ENCODE measurements at places on chromosomes 6 and 20.
A peak's percentile ranks its signal among the peaks of the same experiment; 100 is the strongest.

- no peak for DNase-seq
These were observed 105.1 kb downstream of the IRF4 start for GRCh38 chr6:496649-497048.

- no peak for DNase-seq
These were observed 26.5 kb upstream of the ZBTB22 start for GRCh38 chr6:33343953-33344611.

- no peak for DNase-seq
These were observed 12.8 kb downstream of the KCTD20 start for GRCh38 chr6:36455486-36456027.

- no peak for DNase-seq
These were observed 302.2 kb downstream of the QKI start for GRCh38 chr6:163716690-163717089.

DNA sequence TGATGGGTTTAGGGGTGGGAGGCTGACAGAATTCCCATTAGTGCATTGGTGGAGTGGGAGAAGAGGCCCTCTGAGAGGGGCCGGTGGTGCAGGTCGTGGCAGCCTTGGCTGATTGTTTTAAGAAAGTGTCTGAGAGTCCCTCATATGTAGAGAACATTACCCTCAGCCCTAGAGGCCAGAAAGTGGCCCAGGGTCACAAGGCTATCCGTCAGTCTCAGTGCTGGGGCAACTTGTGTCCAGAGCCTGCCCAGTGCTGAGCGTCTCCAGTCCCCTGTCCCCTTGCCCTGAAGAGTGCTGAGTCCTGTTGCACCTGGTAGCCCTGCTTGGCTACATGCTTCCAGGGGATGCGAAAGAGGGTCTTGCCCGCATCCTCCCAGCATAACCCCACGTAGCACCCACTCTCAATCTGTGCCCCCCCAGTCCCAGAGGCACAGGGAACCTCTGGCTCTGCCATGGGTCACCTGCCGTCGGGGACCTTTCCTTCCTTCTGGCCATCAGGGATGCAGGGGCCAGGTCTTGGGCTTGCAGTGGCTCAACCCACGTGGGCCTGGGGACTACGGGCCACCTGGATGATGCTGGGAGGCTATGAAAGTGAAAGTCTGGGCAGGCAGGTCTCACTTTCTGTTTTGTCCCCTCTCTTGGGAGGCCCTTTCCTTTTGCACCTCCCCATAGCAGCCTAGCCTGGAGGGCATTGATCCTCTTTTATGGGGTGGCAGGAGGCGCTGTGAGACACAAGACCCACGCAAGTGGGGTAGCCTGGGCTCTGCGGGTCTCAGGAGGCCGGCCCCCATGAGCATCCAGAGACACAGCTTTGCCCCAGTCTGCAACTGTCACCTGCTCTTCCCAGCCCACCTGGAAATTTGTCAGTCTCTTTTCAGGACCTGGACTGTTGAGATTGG is 12.2 kb downstream of the DUSP15 start:
- no peak for DNase-seq

DNA sequence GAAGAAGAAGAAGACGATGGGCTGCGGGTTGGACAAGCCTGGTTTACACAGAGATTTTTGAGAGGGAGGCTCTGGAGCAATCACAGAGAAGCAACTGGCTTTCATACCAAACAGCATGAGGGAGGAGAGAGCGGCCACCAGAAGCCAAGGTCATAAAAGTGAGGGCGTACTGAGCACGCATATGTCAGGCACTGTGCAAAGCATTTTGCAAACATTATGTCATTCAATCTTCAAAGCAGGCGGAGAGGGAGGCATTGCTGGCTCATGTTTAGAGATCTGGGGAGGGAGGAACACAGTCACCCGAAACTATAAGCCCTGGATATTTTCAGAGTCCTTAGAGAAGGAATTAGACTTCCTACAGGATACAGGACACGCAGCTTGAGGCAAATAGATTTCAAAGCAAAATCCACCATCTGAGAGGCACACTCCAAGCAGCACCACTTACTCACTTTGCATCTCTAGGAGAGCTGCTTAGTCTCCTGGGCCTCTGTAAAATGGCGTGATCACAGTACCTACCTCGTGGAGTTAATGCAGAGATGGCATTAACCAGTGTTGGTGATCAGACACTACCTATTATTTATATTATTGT is 24.6 kb downstream of the RAMACL start:
- no peak for DNase-seq

DNA sequence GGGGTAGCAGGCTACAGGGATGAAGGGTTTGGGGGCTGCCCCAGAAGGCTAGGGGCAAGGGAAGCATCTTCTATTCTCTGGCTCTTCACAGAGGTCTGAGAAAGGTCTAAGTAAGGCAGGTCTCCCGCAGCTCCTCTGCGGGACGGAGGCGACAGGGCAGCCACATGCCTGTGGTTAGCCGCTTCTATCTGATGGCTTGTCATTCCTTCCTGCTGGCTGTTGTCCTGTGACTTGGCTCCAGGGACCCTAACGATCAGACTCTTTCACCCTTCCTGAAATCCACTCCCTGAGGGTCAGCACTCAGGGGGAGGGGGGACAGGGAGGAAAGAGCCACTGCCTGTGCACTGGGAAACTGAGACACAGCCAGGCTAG is 673 bp downstream of the CST7 start:
- DNase-seq, result no peak

DNA sequence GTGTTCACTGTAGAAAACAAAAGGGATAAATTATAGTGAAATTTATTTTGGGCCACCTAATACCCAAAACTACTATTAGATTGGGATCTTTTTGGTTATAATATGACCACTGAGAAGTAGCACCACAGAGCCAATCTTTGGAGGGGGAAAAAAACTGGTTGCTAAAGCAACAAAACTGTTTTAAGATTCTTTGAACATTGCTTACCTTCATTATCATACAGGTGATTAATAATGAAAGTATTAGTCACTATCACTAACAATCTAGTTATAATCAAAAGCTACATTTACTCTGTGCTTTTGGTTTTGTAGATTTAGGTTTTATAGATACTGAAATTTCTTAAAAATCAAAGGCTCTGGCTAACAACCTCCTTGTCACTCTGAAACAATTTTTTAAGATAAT is 31.7 kb downstream of the STX7 start:
- no peak for DNase-seq

DNA sequence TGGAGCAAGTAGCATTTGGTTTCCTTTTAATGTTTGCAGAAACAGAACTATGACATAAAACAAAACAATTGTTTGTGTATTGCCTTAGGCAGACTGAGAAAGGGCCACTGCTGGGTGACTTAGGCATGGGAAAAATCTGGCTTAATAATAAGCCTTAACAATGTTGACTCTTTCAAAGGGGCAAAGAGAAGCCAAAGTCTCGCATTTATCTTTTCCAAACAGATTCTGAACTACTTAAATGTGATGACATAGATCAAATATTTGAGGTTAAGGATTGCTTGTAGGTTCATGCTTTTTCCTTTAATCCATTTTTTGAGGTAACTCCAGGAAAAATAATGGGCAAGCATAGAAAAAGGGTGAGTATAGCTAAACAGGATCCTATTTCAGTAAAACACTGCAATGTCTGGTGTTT is 39.6 kb downstream of the ADAT2 start:
- DNase-seq, result peak; percentile 70

DNA sequence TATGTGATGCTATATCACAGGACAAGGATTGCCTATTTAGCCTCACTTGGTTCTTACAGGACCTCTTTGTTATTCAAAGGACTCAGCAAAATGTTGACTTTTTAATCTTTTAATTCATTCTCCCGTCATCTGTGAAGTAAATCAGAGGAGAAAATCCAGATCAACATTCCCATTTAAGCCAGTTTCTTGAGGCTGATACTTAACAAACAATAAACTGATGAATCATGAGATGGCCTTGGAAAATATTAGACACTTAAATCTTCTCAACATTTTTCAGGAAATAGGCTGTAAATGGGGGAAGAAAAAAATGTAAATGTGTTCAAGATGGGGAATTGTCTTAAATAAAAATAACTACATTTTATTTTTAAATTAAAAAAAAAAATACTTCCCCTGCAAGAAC is 55.9 kb upstream of the UBR2 start:
- DNase-seq, result no peak

Measured in RWPE1 (cell line).